ENCODE measurements at places on chromosomes 6 and 20.

GRCh38 chr20:1694672-1695071 is 37.1 kb upstream of the SIRPG start:
- no peak for DNase-seq

DNA sequence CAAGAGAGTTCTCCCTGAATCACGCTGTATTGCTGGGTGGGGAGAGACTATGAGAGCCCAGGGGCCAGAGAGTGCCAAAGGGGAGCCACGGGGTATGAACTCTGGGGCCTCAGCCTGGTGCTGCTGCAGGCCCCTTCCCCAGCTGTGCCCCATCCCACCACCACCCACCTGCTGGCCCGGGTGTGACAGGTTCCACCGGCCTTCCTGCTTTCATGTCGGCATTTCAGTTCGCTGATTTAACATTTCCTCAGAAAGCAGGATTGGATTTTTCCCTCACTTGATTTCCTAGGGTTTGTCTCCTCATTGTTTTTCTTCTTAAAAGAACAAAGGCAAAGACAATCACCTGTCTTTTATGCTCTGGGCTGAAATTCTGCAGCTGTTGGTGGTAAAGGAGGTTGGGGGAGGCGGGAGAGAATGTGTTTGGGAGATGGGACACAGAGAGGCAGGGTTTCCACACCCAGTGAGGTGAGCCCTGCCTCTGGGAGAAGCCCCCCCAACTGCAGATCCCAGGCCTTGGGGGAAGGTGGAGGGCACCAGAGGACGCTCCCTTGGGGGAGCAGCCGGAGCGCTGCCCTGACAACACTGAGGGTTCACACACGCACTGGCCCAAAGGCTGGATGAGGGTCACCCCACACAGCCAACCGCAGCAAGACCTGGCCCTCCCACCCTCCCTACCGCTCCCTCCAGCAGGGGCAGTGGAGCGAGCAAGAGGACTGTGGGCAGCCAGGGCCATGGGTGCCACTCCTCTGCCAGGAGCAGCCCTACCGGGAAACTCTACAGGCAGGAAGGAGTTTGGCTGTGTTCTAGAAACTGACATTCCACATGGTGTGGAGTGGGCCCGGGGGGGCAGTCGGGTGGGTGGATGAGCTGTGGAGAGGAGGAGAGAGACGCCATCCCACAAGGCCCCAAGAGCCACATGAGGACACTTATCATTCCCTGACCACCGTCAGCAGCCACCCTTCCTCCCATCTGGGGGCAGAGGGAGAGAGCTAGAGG is 10.5 kb upstream of the MLN start:
- no peak for DNase-seq

- DNase-seq = no peak
These were observed 2.3 kb upstream of the MTFR2 start for GRCh38 chr6:136252441-136252840.

- DNase-seq = no peak
These were observed 60.8 kb downstream of the UBR2 start for GRCh38 chr6:42624601-42625000.

GRCh38 chr20:9332791-9333479 is 181.5 kb upstream of the LAMP5 start:
- no peak for DNase-seq

GRCh38 chr6:100427452-100427851 is 37.3 kb downstream of the SIM1 start:
- no peak for DNase-seq

DNA sequence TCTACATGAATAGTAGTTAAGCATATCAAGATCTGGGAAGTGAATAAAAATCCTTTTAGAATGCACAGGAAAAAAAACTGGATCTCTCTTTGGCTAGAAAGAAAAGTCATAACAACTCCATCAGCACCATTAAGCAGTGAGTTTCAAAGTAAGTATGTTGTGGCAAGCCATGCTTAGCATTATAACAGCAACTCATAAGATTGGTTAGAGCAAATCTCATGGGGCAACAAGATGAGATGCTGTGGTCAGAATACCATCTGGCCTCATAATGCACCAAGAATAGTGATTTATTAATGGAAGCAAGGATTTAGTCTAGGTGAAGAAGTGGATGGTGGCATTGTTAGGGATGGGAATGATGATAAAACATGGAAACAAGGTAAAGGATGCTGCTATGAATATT is 159.4 kb downstream of the PHF3 start:
- no peak for DNase-seq

DNA sequence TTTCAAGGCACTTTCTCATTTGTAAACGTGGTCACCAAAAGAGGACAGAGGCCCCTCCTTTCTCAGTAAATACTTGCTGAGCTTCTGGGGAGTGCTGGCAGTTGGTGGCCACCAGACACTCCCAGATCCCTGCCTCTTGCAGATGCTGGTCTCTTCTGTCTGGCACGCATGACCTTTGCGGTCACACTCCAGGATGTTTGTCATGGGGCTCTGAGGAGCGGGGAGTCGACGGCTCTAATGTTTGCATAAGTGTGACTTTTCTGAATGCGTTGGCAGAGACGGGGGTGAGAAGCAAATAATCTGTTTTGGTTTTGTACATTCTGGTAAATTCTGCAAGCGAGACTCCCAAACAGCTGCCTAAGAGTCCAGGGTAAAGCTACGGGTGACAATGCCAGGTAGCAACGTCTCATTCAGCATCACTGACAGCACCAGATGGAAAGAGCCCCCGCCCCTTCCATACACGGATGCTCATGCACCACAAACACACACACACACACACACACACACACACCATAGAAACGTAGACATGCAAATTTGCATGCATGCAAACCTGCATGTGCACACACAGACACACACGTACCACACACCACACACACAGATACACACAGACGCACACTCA is 101.1 kb downstream of the YTHDF1 start:
- no peak for DNase-seq

DNA sequence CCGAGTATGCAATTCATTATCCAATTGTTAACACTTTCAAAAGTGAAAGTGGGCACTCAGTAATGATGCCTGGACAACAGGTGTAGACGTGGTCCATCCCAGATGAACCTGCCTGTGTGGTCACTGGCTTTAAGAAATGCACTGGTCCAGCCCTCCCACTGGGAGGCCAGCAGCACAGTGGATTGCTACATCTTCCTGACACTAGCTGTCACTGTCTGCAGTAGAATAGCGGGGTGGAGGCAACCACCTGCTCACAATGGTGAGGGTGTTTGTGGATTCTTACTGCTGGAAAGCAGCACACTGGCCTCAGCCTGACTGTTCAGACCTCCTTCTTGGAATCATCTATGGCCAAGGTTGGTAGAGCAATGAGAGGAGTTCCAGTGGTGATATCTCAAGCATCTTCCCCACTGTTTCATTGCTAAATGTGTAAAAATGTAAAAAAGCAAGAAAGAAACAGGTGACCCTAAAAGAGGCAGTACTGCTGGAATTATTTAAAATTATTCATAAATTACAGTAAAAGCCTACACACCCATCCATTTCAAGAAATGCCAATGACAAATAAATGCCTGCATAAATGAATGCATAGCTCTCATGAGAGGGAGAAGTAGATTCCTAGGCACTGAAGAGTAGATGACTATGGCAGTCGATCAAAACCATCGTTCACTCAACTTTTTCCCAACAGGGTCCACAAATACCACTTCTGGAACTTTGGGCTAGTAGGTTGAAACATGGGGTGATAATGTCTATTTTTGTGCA is 228.0 kb upstream of the PLN start:
- DNase-seq = no peak

- DNase-seq = no peak
These were observed 157.6 kb upstream of the RPS6KA2 start for GRCh38 chr6:166784691-166785090.

- no peak for DNase-seq
These were observed 258.8 kb downstream of the SMOC2 start for GRCh38 chr6:168699631-168700295.

DNA sequence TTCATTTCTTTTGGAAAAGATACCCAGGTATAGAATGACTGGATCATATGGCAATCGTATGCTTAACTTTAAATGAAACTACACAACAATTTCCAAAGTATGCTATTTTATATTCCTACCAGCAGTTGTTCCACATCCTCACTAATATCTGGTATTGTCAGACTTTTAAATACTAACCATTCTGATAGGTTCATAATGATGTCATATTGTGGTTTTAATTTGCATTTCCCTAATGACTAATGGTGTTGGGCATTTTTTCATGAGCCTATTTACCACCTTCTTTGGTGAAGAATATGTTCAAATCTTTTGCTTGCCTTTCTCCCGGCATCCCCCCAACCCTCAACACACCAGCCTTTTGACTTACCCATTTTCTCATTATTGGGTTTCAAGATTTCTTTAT is 96.2 kb upstream of the HMGN3 start:
- no peak for DNase-seq

DNA sequence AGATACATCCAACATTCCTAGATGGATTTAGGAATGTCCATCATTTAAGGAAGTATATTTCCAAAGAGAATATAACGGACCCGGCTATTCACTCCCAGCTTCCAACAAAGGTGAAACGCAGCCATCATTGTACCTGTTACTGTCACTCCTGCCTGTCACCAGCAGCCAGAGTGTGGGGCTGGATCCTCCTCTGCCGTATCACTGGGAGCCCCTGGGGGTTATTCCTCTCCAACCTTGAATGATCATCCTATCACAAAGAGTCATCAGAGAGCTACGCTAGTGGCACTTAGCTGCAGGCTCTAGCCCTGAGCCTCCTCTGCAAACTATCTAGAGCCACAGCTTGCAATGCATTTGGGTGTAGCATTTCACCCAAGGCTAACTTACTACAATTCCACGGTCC is 73.6 kb upstream of the NHSL1 start:
- no peak for DNase-seq

DNA sequence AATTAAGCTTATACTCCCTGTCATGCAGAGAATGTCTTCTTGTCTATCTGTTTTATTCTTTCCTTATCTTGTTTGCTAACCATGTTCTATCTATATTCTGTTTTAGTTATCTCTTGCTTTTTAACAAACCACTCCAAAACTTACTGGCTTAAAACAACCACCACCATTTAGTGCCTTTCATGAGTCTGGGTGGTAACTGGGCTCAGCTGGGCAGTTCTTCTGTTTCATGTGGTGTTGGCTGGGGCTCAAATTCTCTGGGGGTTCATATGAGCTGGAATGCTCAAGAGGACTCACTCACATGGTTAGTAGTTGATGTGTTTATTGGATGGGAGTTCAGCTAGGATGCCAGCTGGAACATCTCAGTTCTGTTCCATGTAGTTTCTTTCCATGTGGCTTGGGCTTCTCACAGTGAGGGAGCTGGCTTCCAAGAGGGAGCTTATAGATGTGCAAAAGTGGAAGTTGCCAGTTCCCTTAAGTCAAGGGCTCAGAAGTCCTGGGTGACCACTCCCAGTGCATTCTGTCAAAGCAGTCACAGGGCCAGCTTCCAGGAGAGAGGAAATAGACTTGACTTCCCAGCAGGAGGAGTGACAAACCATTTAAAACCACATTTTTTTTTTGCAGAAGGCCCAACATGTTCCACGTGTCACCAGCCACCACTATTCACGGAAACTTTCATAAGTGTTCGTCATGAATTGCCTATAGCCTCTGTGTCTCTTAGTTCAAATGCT is 70.4 kb downstream of the PLCB4 start:
- peak; percentile 76 for DNase-seq

GRCh38 chr6:132587424-132587823 is 2.1 kb downstream of the TAAR5 start:
- peak; percentile 79 for DNase-seq

GRCh38 chr6:12404651-12405050 is 114.5 kb downstream of the EDN1 start:
- no peak for DNase-seq

GRCh38 chr6:34138191-34138590 is 7.7 kb downstream of the GRM4 start:
- DNase-seq = no peak

GRCh38 chr6:158815907-158816306 is 3.3 kb downstream of the EZR start:
- DNase-seq = no peak

DNA sequence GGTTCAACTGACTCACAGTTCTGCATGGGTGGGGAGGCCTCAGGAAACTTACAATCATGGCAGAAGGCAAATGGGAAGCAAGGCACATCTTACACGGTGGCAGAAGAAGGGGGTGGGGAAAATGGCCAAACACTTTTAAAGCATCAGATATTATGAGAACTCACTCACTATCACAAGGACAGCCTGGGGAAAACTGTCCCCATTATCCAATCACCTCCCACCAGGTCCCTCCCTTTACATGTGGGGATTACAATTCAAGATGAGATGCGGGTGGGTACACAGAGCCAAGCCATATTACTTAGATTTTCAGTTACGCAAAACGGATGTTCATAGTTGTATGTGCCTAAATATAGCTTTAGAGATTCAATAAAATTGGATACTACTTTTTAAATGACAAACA is 25.6 kb downstream of the CYP39A1 start:
- no peak for DNase-seq

- DNase-seq = peak; percentile 81
These were observed at the start of gene MACROD2 for GRCh38 chr20:13995086-13995665. Gene MACROD2 (plus strand): TSS chr20:13995516.

- DNase-seq = peak; percentile 53
These were observed 529.6 kb upstream of the RNF217 start for GRCh38 chr6:124432620-124433019.

- peak; percentile 48 for DNase-seq
These were observed 82.4 kb downstream of the ZNF292 start for GRCh38 chr6:87237804-87238203.

DNA sequence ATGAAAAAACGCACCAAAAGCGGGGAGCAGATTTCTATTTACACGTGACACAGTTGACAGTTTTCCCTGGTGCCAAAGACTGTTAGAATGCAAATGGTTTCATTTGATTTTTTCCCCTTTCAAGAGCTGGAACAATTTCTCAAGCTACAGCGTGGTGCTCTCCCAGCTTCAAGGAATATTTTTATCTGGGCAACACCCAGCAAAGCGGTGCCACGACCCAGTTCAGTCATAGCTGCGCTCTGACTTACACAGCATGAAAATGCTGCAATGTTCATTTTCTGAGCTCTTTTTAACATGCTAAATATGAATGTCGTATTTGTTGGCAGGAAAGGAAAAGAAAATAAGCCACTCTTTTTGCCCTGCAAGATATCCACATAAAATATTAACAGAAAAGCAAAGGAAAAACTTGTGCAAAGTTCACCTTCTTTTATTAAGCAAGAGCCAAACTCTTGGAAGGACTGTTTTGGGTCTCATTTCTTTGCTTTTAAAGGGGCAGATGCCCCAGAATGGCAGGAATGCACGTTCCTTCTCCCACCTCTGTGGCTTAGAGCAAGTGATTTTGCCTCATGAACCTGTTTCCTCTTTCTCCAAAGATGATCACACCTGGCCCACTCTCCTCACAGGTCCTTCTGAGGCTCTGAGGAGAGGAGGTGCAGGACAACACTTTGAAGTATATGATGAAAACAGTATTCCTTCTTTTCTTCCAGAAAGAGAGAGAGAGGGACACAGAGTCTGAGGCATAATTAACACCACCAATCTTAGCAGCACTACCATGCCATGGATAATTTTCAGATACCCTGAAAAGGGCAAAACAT is 47.0 kb downstream of the TTI1 start:
- no peak for DNase-seq

DNA sequence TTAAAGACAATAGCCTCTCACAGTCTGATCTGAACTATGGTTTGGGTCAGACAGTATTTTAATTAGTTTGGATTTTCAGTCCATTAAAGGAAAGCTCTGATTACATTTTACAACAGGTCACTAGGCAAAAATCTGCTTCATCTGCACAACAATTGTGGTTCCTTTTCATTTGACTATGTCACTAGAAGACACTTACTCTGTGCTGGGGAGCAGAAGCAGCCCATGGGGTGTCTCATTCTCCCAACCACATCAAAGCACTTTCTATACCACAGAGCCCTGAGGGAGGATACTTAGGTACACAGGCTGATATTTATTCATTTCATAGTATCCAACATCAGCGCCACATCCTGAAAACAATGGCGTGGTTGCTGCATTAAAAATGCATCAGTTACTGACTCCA is 36.6 kb upstream of the HDAC2 start:
- DNase-seq = no peak

All from inflammatory macrophage (primary cell).